ENCODE measurements at places on chromosomes 16 and 17.

DNA sequence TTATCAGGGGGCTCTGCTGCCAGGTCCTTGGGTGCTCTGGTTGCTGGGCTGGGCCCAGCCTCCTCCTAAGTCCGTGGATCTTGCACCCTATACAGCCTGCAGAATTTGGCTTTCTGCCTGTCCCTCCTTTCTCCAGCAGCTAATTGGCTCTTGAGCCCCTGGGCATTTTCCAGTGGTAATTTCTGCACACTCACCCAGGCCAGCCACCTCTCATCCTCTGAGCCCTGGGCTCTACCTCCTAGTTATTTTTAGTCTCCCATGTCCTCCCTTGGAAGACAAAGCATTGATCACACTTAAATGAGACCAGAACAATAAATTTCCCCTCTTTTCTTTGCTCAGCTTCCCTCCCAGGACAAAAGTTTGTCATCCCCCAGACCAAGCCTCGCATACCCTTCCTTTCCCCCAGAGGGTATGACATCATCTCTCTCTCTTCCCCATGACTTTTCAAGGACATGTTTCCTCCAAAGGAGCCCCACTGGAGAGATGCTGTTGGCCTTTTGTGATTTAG is 38.1 kb downstream of the C17orf75 start:
- DNase-seq, result no peak

- DNase-seq, result peak; percentile 36
Observed at GRCh38 chr17:48427598-48427997, 2.4 kb downstream of the SKAP1 start.

GRCh38 chr17:80819422-80820164 is 172.0 kb upstream of the CHMP6 start:
- no peak for DNase-seq

- DNase-seq, result no peak
Observed at GRCh38 chr16:19046062-19046461, 21.4 kb upstream of the COQ7 start.

DNA sequence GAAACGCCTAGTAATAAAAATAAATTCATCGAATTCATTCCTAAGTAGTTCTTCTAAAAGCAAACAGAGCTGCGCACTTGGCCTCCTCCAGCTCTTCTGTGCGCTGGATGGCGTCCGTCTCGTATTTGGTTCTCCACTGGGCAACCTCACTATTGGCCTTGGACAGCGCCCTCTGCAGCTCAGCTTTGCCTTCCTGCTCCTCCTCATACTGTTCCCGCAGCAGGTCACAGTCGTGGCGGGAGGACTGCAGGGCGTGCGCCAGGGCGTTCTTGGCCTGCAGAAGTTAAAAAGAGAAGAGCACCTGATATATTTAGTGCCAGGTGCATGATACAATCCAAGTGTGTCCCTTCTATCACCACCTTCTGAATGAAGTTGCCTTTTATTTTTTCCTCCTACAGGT is 21.8 kb downstream of the MYH3 start:
- DNase-seq, result no peak

DNA sequence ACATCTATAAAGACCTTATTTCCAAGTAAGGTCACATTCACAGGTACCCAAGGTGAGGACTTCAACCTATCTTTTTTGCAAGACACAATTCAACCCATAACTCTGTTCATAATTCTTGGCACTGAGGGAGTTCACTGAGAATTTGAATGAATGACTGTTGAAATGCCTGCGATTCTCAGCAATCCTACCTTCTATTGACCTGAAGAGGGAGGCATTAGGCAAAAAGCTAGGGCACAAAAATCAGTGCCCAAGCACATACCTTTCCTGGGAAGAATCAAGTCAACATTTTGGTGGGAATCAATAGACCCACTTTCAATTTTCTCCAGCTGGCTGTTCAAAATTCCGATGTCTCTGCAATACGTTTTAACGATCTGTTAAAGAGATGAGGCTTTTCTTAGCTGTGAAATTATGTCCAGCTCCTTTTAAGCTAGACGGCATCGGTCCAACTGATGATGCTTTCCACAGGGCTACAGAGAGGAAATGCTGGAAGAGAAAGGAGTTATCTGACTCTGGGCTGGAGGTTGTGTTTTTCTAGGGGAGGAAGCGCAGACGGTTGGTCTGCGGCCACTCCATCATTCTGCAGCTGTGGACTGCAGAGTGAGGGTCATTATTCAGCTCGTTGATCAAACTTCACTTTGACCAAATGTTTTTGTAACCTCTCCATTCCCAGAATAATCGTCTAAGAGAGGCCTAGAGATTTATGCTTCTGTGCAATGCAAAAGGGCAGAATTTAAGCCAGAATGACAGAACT is 25.2 kb downstream of the BCO1 start:
- peak; percentile 36 for DNase-seq

- no peak for DNase-seq
Observed at GRCh38 chr16:10987361-10988163, 43.2 kb downstream of the CLEC16A start.

GRCh38 chr17:80395402-80396151 is 19.4 kb upstream of the ENDOV start:
- peak; percentile 15 for DNase-seq
